ENCODE measurements at places on chromosomes 2 and 18. TPM values are rescaled to one million over a fixed set of nuclear protein-coding genes. Genes with fewer than 3 reads are reported as not detected.
A peak's percentile ranks its signal among the peaks of the same experiment; 100 is the strongest.

The MOGAT1 gene
- total RNA-seq: not detected

- no peak for DNase-seq
Measured at GRCh38 chr2:24214880-24215279, 40.0 kb downstream of the FAM228A start.

DNA sequence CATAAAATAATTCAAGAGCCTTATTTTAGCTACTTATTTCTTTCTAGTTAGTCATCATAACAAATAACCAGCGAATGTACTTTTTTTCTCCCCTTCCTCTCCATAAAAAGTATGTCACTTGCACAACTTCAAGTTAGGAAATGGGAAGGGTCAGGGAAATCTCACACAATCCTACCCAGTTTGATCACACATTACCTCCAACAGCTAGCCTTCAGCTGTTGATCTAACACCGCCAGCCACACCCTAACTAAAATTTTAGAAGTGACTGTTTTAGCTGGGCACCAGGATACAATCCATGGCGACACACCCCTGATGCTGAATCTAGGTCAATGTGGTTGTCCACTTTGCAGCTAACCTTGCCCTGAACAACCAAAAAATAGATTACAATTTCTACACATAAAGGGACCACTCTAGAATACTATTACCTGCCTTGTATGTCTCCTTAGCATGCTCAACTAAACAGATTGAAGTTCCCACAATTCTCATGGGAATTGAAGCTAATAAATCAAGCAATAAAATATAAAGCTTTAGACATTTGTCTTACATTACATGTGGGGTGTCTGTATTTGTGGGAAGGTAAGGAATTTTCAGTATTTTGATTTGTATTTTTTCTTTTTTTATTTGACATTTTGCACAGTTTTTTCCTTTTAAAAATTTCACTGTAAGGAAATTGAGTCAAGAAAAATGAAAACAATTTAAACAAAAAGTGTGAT, 7.3 kb upstream of the COL3A1 start:
- no peak for DNase-seq

DNA sequence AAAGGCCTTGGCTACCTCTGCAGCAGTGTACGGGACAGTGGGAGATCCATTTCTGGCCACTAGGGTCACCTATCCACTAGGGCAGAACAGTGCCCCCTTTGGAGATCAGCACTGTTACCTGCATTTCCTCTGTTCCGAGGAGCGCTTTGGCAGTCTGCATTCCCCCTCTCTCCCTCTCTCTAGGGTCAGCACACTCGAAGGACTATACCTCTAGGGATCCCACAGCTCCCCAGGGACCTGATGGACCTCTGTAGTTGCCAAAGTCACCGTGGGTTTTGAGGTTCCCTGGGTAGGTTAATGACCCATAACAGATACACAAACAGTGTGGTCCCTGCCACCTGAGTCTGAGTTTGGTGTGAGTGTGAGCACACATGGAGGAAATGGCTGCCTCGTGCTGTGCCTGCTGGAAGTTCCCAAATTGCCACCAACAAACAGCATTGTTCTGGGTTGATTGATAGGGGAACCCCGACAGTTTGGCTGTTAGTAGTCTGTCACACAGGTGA, 99.8 kb upstream of the VWC2L start:
- no peak for DNase-seq

The PPP3R1 gene
- total RNA-seq: 57.7 TPM

GRCh38 chr2:109285244-109285651, 156.2 kb downstream of the SH3RF3 start:
- no peak for DNase-seq

The ABHD1 gene
- total RNA-seq: 0.78 TPM

- DNase-seq: no peak
Measured at GRCh38 chr2:179613701-179614100, 247.7 kb downstream of the ZNF385B start.

The UGT1A10 gene
- total RNA-seq: 3.0 TPM

The ZNF385B gene
- total RNA-seq: 0.83 TPM

- DNase-seq: no peak
Measured at GRCh38 chr2:19297716-19298115, 60.7 kb downstream of the OSR1 start.

GRCh38 chr2:213156717-213157116, 5.3 kb upstream of the IKZF2 start:
- DNase-seq: no peak

The STK25 gene
- total RNA-seq: 166 TPM

The FMNL2 gene
- total RNA-seq: 31.8 TPM

- DNase-seq: no peak
Measured at GRCh38 chr2:79041032-79041448, 15.5 kb downstream of the REG3G start.

The LIPG gene
- total RNA-seq: 6.2 TPM

GRCh38 chr2:106745468-106745867, 140.5 kb downstream of the ST6GAL2 start:
- DNase-seq: no peak

GRCh38 chr2:28338831-28339321, 53.8 kb upstream of the FOSL2 start:
- DNase-seq: peak; percentile 49

- no peak for DNase-seq
Measured at GRCh38 chr18:61245276-61245675, 88.0 kb upstream of the CDH20 start.

The ACADL gene
- 9.0 TPM for total RNA-seq

All from ureter (tissue), 1 donor.